ENCODE measurements at places on chromosomes 7 and 10. TPM values are rescaled to one million over a fixed set of nuclear protein-coding genes. Genes with fewer than 3 reads are reported as not detected.

DNA sequence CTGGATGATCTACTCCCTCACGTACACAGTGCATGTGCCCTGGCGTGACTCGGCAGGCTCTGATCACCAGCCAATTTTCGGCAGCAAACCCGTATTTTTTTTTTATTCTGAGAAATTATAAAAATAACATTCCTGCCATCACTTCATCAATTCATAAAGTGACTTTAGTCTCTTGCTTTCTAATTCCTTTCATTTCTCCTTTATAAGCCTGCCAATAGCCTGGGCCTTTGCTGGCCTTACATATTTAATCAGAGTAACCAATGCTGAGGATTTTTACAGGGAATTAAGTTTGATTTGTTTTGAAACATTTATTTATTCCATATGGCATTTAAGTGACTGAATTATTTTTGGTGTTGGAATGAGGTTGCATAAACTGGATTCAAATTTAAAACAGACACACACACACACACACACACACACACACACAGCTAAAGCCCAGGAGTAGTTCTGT lies 140.8 kb downstream of the ETV1 start:
- DNase-seq, result peak; percentile 37

DNA sequence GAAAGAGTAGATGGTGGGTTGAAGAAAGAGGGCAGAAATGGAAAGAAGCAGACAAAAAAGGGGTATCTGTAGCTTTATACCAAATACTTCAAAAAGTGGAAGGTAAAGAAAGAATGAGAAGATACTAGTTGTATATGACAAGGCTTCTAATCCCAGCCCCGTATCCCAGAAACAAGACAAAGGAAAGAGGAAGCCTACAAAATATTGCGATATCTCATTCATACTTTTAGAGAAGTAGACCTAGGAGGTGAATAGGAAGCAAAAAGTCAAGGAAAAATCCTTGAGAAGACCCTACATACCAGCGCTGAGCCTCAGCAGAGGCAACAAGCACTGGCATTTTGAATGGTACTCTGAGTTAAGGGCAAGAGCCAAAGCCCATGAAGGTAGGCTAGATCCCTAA lies 26.6 kb downstream of the PHTF2 start:
- DNase-seq, result no peak

DNA sequence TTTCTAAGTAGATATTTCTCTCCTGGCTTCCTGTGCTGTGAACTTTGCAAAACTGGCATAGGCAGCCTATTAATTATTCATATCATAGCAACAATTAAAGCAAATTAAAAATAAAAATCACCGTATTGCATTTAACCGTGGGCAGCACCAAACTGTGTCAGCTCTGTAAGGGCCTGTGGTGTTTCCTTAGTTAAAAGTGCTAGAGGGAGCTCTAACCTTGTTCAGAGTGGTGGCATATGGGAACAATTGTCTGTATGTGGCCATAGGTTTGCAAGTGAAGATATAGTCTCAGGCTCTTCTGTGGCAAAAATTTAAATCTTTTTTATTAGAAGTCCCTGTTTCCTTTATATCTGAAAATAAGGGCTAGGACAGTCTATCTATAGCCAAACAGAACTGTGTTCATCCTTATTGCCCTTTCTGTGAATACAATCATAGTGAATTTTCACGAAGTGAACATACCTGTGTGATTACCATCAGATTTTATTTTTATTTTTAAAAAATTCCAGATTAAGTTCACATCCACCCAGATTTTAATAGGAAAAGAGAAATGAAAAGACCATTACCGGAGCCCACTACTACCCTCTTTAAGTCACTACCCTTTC lies 92.6 kb downstream of the POLL start:
- no peak for DNase-seq

- no peak for DNase-seq
These were observed 152.6 kb downstream of the ZMYND11 start for GRCh38 chr10:287814-288213.

- DNase-seq, result no peak
These were observed 4.8 kb downstream of the ATP6V0E2 start for GRCh38 chr7:149878523-149878921.

DNA sequence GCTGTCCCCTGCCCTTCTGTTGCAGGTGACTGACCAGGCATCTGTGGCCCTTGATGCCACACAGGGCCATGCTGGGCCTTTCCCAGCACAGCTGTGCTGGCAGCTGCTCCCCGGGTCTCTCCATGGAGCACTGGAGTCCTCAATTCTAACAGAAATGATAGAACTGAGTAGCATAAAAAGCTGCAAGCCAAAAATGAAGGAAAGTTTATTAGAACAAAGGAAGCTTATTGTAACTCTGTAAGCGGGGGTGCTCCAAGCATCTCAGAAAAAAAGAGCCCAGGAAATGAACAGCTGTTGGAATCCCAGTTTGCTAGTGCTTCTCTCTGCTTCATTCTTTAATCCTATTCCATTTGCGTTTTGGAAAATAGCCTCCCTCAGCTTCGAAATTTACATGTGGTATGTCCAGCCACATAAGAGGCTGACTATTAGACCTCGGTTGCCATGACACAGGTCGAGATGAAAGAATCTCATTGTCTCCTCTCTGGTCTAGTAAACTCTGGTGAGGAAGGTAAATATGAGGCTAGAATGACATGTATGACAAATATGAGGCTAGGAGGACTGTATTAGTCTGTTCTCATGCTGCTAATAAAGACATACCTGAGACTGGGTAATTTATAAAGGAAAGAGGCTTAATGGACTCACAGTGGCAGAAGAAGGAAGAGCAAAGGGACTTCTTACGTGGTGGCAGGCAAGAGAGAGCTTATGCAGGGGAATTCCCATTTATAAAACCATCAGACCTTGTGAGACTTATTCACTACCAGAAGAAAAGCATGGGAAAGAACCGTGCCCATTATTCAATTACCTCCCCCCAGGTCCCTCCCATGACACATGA lies 23.7 kb downstream of the EPDR1 start:
- peak; percentile 11 for DNase-seq

DNA sequence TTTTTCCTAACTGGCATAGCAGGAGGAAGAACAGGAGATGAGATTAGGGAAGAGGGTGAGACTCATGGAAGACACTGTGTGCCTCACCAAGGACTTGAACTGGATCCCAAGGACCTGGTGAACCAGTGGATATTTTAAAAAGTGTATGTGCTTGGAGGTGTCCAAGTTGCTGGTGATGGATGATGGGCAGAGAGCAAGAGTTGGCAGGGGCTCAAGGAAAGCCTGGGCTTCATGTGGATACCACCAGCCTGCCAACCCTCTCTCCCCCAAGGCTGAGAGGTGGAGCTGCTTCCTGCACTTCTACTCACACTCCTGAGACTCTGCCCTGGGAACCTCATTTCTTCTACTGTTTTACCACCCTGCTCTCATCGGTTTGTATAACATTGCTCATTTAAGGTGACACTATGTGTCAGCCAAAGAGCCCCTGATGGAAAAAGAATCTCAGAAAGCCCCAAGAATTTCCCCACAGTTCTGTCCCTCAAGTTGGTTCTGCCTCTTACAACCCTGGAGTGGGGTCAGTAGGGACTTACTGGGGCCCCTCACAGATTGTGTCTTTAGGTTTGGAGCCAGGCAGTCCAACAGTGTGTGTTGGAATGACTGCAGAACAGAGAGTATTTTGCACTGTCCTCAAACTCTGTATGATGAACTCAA lies 56.2 kb upstream of the PDCD4 start:
- DNase-seq, result no peak

- no peak for DNase-seq
These were observed 106.6 kb downstream of the GRB10 start for GRCh38 chr7:50676079-50676478.

- no peak for DNase-seq
These were observed 197.0 kb downstream of the ZNF438 start for GRCh38 chr10:30834651-30835050.

GRCh38 chr10:113894581-113894980 lies 40.1 kb downstream of the NHLRC2 start:
- no peak for DNase-seq

DNA sequence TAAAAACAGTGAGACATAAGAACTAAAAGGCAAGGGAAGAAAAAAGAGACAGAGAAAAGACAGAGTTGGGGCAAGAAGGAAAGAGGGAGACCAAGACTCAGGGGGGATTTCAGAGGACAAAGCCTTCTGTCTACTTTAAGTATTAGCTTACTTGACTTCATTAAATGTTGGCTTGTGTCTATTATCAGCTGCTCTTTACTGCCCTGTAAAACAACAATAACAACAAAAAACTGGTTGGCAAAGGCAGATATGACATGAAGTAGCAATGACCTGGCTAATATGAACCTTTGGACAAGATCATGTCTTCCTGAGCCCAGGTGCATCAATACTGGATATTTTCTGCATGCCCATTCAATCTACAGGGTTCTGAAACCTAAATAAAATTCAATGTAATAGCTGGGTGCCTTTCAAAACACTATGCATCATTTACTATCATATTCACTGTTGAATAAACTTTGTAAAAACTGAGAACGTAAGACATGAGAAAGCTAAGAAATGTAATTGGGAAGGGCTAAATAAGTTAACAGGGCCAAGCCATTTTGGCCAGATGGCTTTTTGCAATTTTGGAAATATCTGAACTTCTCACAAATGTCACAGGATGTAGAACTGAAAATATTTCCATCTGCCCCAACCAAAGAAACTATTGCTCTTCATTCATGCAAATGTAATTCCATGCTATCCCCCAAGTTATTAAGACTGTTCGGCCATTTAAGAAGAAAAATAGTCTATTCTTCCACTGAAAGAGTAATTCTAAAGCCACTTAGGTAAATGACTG lies 49.4 kb downstream of the LRRN3 start:
- no peak for DNase-seq

DNA sequence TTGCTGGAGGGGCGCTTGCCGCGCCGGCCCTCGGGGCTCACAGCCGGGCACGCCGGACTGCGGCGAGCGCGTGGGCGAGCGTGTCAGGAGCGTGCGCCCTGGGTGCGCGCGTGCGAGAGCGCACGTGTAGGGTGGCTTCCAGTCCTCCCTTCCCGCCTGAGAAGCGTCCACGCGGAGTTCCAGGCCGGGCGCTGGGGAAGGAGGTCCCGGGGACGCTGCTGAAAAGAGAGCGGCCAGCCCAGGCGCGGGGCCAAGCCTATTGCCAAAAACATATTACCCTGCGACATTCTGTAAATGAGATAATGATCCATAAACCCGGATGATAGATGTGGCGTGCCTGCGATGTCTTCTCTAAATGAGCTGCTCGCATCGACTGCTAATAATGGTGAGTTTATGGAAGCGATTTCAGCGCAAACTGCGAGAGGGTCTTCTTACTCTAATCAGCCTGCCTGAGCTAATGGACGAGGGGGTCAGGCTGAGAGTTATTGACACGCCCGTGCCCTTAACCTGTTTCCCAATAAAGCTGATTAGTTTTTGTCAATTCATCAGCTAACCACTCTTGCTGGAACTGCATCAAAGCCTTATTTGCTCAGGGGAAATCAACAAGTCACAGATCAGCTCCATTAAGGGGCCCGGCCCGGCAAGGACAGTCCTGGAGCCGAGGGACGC lies 8.0 kb upstream of the MNX1 start:
- DNase-seq, result no peak

DNA sequence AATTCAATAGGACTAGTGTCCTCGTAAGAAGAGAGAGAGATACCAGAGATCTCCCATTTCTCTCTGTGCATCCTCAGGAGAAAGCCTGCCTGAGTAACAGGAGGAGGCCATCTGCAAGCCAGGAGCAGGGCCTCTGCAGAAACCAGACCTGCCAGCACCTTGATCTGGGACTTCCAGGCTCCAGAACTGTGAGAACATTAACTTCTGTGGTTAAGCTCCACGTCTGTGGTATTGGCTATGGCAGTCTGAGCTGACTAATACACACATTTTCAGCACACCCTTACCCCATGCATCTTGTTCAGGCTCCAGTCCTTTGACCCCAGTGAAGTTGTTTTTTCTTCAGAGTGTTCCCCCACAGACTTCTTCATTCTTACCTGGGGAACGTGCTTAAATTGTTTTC lies 3.1 kb upstream of the CRTAC1 start:
- DNase-seq, result no peak

GRCh38 chr10:21090609-21091082 lies 193.5 kb upstream of the NEBL start:
- no peak for DNase-seq

DNA sequence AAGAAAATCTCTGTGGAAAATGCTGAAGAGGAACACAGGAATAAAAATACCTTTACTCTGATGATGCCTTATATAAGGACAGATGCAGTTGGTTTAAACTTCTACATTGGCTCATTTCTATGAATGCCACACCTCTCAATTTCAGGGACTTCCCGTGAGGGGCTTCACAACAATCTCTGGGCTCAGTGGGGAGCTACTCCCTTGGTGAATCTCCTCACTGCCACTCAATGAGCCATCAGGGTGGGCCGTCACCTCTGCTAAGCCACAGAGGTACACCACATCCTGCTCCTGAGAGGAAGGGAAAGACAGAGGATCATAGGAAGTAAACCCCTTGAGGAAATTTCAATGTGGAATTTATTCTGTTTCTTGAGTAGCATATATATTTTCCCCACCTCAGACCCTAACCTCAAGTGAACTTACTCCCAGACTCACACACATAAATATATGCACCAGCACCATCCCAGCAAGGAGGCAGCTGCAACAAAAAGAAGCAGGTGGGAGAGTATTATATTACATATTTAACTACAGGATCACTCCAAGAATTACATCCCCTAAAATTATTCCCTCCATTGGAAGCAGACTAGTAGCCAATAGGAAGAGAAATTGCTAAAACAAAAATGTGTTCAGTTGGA lies 63.3 kb upstream of the PRSS1 start:
- no peak for DNase-seq

DNA sequence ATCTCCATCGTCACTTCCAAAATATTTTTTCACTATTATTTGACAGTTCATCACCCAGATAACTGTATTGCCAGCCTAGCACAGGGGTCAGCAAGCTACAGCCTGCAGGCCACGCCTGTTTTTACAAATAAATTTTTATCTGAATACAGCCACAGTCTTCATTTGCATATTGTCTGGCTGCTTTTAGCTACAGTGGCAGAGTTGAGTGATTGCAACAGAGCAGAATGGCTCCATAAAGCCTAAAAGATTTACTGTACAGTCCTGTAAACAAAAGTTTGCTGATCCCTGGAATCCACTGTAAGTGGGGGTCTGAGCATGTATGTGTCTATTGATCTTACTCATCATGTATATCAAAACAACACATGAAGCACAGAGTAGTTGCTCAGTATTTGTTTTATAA lies 45.9 kb upstream of the GNAI1 start:
- no peak for DNase-seq

DNA sequence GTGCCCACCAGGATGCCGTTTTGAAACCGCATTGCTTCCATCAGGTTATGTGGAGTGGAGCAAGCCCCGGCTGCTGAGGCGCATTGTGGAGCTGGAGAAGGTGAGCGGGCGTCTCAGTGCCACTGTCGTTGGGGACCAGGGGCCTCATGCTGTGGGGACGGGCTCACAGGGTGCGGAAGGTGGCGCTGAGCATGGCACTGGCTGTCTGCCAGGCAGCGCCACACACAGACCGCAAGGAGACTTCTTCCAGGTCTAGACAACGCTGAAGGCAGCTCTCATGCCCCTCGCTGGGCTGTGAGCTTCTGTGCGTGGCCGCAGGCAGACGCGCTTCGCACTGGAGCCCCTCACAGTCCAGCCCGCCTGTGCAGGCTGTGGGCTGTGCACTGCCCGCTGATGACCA lies 29.0 kb downstream of the IQCE start:
- DNase-seq, result no peak

OPN1SW gene
- total RNA-seq, result not detected

IFIT1B gene
- 4.9 TPM for total RNA-seq

PMPCB gene
- 47.8 TPM for total RNA-seq

C7orf57 gene
- total RNA-seq, result 0.10 TPM

DKK1 gene
- total RNA-seq, result 5.0 TPM

OR9A2 gene
- total RNA-seq, result 0.20 TPM

RAPGEF5 gene
- total RNA-seq, result 43.9 TPM

CLCN1 gene
- 0.20 TPM for total RNA-seq

GPRIN2 gene
- 2.8 TPM for total RNA-seq

Data from skin of body (tissue), 3 donors.